ENCODE measurements at places on chromosomes 5 and 9.
A peak's percentile ranks its signal among the peaks of the same experiment; 100 is the strongest.

DNA sequence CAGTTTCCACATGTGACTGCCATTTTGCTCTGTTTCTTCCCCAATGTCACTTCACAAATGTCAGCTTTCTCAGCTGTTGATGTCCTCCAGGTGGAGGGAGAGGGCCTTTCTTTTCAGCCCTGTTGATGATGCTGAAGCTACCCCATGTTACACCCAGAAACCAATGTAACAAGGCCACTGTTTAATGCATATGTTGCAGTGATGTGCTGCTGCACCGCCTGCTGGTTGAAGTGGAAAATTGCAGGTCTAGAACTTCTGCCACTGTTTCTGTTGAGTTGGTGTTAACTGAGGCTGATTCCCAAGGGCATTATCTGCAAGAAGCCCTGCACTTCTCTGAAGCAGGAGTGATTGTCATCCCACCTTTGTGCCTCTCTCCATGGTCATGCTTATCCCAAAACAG, 428.4 kb downstream of the KDM4C start:
- peaks cover 4% of the 10 kb centered on the region for H3K36me3 ChIP-seq
- no peaks in the 10 kb centered on the region for H3K4me1 ChIP-seq
- H3K4me3 ChIP-seq, result no peak overlapping the region

GRCh38 chr9:4690144-4690543, 10.8 kb downstream of the CDC37L1 start:
- H3K27ac ChIP-seq, result no peak overlapping the region
- H3K4me1 ChIP-seq, result no peaks in the 10 kb centered on the region
- DNase-seq, result no peak
- peaks cover 5% of the 10 kb centered on the region for H3K36me3 ChIP-seq
- H3K27me3 ChIP-seq, result no peaks in the 10 kb centered on the region

GRCh38 chr5:1850324-1851154, 32.2 kb downstream of the IRX4 start:
- no peak for DNase-seq
- H3K36me3 ChIP-seq, result no peaks in the 10 kb centered on the region
- H3K4me1 ChIP-seq, result peaks cover 22% of the 10 kb centered on the region
- no peak overlapping the region for H3K27ac ChIP-seq
- peaks cover 31% of the 10 kb centered on the region for H3K27me3 ChIP-seq

DNA sequence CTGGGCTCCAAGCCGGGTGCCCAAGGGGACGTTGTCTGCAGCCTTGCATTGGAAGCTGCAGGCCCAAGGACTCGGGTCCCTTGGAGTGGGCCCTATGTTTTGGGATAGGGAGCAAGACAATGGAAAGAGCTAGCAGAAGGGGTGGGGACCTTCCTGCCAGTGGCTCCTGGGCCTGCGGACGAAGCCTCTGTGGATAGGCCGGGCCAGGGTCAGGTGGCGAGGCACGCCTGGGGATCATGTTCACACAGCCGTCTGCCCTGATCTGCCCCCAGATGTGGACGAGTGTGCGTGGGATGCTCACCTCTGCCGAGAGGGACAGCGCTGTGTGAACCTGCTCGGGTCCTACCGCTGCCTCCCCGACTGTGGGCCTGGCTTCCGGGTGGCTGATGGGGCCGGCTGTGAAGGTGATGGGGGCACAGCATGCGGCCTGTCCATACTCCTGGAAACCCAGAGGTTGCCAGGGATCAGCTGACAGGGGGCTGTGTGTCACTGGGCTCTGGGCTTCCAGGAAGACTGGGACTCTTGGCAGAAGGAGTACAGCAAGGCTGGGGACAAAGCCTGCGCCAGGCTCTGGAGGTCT, 16.6 kb upstream of the ASS1 start:
- H3K36me3 ChIP-seq, result no peaks in the 10 kb centered on the region
- peaks cover 5% of the 10 kb centered on the region for H3K4me1 ChIP-seq
- peaks cover 12% of the 10 kb centered on the region for H3K27me3 ChIP-seq
- no peak overlapping the region for H3K27ac ChIP-seq
- DNase-seq, result no peak

- no peaks in the 10 kb centered on the region for H3K27me3 ChIP-seq
- peaks cover 30% of the 10 kb centered on the region for H3K36me3 ChIP-seq
- no peak for DNase-seq
- no peak overlapping the region for H3K4me3 ChIP-seq
- peak overlapping the region; percentile 1 for H3K27ac ChIP-seq
Measured at GRCh38 chr9:95157481-95158151, 159.9 kb downstream of the FANCC start.

Data from neural crest cell (in vitro differentiated cells).